Naive thymus-derived CD8-positive, alpha-beta T cell (primary cell): ENCODE measurements at places on chromosomes 1 and 21. TPM values are rescaled to one million over a fixed set of nuclear protein-coding genes. Genes with fewer than 3 reads are reported as not detected.

The BTBD8 gene
- 8.0 TPM for total RNA-seq

The C2CD4D gene
- 0.21 TPM for total RNA-seq

The AIDA gene
- 62.9 TPM for total RNA-seq

The PLXNA2 gene
- total RNA-seq, result 7.7 TPM

The CHI3L1 gene
- total RNA-seq, result not detected

GRCh38 chr1:235831148-235831547 lies 35.6 kb downstream of the LYST start:
- H3K36me3 ChIP-seq, result peaks cover 4% of the 10 kb centered on the region
- no peak for DNase-seq
- no peak overlapping the region for H3K27ac ChIP-seq
- no peak overlapping the region for H3K4me3 ChIP-seq
- H3K27me3 ChIP-seq, result no peaks in the 10 kb centered on the region

DNA sequence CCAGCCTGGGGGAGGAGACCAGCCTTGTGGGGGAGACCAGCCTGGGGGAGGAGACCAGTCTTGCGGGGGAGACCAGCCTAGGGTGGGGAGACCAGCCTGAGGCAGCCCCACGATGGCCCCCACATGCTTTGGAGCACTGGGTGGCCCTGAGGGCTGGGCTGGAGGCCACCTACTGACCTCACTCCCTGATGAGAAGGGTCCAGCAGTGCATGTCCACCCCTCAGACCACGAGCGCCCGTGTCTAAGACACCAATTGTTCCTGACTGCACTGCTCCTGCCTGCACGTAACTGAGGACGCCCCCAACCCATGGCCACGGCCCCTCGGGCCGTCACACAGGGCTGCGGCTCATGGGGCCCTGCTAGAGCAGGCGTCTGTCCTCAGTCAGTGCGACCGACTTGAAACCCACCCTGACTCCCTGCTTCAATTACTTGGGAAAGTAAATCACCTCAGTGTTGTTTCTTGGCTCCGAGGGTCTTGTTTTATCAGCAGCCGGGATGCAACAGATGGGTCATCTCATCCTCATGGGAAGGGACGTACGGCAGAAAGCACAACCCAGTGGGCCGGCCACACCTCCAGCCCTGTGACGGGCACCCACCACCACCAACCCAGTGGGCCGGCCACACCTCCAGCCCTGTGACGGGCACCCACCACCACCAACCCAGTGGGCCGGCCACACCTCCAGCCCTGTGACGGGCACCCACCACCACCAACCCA lies at the start of gene SPATC1L:
Gene SPATC1L, minus strand, starts transcription at position 550 of the 715 bp plus-strand sequence. CDS start 1,643 bp downstream, outside the sequence.
- peaks cover 2% of the 10 kb centered on the region for H3K4me1 ChIP-seq
- H3K27ac ChIP-seq, result peak within 1 kb of the TSS; percentile 90
- H3K36me3 ChIP-seq, result no peaks in the 10 kb centered on the region
- DNase-seq, result no peak

DNA sequence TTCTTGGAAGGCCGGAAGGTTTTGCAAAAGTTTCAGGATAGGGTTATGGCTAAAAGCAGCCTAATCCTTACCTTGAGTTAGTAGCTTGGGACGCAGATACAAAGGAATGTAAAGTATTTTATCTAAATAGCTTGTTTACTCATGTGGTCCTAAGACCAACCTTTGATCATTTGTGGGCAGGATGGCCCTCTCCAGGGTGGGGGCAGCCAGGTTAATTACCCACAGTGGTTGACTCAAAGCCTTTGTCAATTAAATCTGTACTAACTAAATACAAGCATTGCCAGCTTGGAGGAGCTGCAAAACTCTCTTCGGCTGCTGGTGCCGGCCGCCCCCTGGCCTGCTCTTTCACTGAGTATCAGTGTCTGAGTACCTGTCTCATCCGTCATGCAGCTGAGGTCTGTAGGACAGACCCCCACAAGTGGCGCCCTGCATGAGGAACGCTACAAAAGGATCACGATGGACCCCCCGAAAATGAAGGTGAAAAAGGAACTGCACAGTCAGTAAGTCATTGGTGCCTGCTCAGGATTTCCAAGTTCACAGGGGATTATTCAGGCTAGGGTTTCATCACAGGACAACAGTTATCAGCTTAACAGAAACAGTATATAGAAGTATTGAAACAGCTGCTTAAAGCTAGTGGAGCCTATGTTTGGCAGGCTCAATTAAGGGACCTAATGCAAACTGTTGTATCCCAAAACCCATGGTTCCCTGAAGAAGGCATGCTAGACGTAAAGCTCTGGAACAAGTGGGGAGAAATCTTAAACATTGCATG lies 212.5 kb upstream of the MAP1LC3C start:
- DNase-seq, result no peak
- H3K27ac ChIP-seq, result no peak overlapping the region
- H3K27me3 ChIP-seq, result peaks cover 3% of the 10 kb centered on the region
- H3K4me3 ChIP-seq, result no peak overlapping the region
- H3K4me1 ChIP-seq, result no peaks in the 10 kb centered on the region

GRCh38 chr1:165119086-165119485 lies 237.4 kb downstream of the LMX1A start:
- no peak overlapping the region for H3K4me3 ChIP-seq
- H3K36me3 ChIP-seq, result no peaks in the 10 kb centered on the region
- peaks cover 21% of the 10 kb centered on the region for H3K27me3 ChIP-seq
- no peaks in the 10 kb centered on the region for H3K4me1 ChIP-seq
- no peak overlapping the region for H3K27ac ChIP-seq

- peaks cover 26% of the 10 kb centered on the region for H3K4me1 ChIP-seq
- no peak overlapping the region for H3K27ac ChIP-seq
- no peak overlapping the region for H3K4me3 ChIP-seq
- peaks cover 32% of the 10 kb centered on the region for H3K36me3 ChIP-seq
- no peaks in the 10 kb centered on the region for H3K27me3 ChIP-seq
Measured at GRCh38 chr1:89929467-89930063, 65.3 kb upstream of the ZNF326 start.

DNA sequence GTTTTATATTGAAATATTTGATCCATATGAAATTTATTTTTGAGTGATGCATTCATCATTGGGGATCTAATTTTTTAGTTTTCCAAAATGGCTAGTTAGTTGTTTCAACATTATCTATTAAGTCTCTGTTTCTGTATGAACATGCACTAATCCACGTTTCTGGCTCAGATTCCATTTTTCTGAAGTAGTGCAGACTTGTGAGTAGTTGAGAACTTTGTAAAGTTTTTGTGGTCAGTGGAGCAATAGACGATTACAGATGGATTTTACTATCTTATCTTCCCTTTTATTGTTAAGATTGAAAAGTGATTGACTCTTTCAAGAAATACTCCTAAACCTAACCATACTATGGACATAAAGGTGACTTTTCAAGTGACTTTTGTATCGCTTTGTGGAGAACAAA lies 16.7 kb downstream of the SOAT1 start:
- no peak overlapping the region for H3K27ac ChIP-seq
- no peak overlapping the region for H3K4me3 ChIP-seq
- peaks cover 61% of the 10 kb centered on the region for H3K4me1 ChIP-seq
- peaks cover 29% of the 10 kb centered on the region for H3K36me3 ChIP-seq
- no peaks in the 10 kb centered on the region for H3K27me3 ChIP-seq

- no peak for DNase-seq
- no peak overlapping the region for H3K4me3 ChIP-seq
- no peaks in the 10 kb centered on the region for H3K27me3 ChIP-seq
- no peak overlapping the region for H3K27ac ChIP-seq
Measured at GRCh38 chr1:206678490-206678889, 6.2 kb upstream of the MAPKAPK2 start.

- no peak overlapping the region for H3K27ac ChIP-seq
- H3K27me3 ChIP-seq, result peaks cover 30% of the 10 kb centered on the region
- no peak overlapping the region for H3K4me3 ChIP-seq
Measured at GRCh38 chr1:5585256-5585655, 407.0 kb downstream of the NPHP4 start.

- no peaks in the 10 kb centered on the region for H3K27me3 ChIP-seq
- no peak overlapping the region for H3K4me3 ChIP-seq
- no peaks in the 10 kb centered on the region for H3K36me3 ChIP-seq
Measured at GRCh38 chr1:31959521-31960340, 21.6 kb upstream of the PTP4A2 start.

- H3K27me3 ChIP-seq, result peaks cover 63% of the 10 kb centered on the region
- peak within 1 kb of the TSS; percentile 86 for H3K4me3 ChIP-seq
- H3K27ac ChIP-seq, result peak within 1 kb of the TSS; percentile 51
- DNase-seq, result peak; percentile 76
Measured at GRCh38 chr1:162069334-162070093, at the start of gene NOS1AP. Gene NOS1AP (plus strand): TSS chr1:162069691. CDS start chr1:162070178, 487 bp downstream.

DNA sequence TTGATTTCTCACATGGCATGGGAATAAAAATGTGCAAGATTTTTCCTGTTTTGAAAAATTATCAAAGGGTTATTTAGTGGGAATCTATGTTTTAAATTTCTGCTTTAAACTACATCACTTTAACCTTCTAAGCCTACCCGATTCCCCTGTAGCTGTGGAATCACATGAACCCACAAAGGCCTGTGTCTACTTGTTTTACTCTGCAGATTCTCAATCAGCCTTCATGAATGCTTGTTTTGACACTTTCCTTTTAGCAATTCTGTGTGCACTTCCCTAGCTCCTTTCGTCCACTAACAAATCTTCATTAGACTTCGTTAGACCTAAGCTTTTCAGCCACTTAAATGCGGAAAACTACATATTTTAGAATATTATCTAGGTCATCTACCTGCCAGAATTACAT lies 56.0 kb upstream of the C1orf21 start:
- H3K4me1 ChIP-seq, result no peaks in the 10 kb centered on the region
- H3K4me3 ChIP-seq, result no peak overlapping the region
- H3K27me3 ChIP-seq, result peaks cover 7% of the 10 kb centered on the region

- no peaks in the 10 kb centered on the region for H3K27me3 ChIP-seq
- H3K36me3 ChIP-seq, result no peaks in the 10 kb centered on the region
- peaks cover 72% of the 10 kb centered on the region for H3K4me1 ChIP-seq
- H3K27ac ChIP-seq, result peak overlapping the region; percentile 86
Measured at GRCh38 chr1:203276916-203277545, 28.3 kb upstream of the BTG2 start.

DNA sequence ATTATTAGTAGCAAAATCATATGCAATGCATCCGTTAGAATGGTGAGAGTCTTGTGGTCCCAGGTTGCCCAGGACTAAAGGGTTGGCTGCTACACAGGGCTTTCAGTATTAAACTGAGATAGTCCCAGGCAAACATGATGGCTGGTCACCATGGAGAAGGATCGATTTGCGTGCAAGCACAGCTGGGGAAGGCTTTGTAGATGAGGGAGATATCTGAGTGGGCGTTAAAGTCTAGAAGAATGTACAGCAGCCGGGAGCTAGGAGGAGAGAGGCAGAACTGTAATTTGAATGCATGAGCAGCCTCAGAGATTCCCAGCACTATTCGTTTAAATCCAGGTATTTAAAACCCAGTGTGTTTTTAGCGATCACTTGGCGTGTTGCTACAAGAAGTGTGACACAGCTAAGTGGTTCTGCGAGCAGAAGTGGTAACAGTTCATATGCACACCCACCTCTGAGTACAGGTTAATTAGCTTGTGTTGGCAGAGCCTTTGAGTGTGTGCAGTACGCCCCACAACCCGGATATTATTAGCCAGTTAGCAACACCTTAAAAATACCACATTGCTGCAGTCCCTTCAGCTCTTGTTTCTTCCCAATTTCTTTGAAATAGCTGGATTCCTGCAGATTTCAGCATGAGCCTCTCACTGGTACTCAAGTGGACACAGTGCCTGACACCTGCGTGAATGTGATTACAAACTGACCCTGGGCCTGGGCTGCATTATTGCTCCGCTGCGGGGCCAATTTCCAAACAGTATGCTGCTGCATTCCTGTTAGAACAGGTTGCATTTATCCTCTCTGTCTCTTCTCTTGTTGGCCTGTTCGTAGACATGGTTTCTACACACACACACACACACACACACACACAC lies 67.2 kb upstream of the SCAF4 start:
- no peak overlapping the region for H3K27ac ChIP-seq
- peaks cover 36% of the 10 kb centered on the region for H3K27me3 ChIP-seq
- no peaks in the 10 kb centered on the region for H3K36me3 ChIP-seq
- peaks cover 3% of the 10 kb centered on the region for H3K4me1 ChIP-seq
- DNase-seq, result no peak

- H3K36me3 ChIP-seq, result no peaks in the 10 kb centered on the region
- H3K27me3 ChIP-seq, result peaks cover 9% of the 10 kb centered on the region
- no peaks in the 10 kb centered on the region for H3K4me1 ChIP-seq
- no peak for DNase-seq
Measured at GRCh38 chr21:38257667-38258066, 876 bp downstream of the KCNJ15 start.

DNA sequence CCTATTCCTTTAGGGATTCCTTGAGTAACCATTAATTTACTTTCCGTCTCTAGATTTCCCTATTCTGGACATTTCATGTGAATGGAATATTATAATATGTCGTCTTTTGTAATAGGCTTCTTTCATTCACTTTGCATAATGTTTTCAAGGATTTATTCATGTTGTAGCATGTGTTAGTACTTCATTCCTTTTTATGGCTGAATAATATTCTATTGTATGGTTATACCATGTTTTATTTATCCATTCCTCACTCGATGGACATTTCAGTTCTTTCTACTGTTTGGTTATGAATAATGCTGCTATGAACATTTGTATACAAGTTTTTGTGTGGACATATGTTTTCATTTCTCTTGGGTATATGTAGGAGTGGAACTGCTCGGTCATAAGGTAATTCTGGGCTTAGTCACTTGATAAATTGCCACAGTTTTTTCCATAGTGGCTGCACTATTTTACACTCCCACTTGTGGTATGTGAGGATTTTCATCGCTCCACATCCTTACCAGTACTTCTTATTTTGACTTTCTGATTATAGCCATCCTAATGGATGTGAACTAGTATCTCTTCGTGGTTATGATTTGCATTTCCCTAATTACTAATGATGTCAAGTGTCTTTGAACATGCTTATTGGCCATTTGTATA lies 17.7 kb downstream of the PPP2R5A start:
- H3K27ac ChIP-seq, result no peak overlapping the region
- H3K27me3 ChIP-seq, result no peaks in the 10 kb centered on the region
- peaks cover 16% of the 10 kb centered on the region for H3K36me3 ChIP-seq

DNA sequence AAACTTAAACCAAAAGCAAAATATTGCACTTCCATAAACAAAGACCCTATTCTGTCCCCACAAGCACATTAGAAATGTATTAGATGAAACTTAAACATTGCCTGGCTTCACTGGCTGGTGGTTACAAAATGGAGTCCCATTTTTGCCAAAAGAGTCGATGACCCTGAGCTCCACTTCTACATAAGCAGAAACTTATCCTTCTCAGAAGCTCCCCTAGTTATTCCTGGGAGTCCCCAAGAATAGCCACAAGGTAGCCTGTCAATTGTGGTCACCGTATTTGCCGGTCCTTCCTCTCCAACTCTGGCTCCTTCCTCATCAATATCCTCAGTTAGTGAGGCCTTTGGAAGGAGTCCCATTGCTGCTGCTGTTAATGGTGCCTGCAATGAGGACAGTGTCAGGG lies 37.3 kb downstream of the CDCP2 start:
- H3K36me3 ChIP-seq, result no peaks in the 10 kb centered on the region
- no peak overlapping the region for H3K27ac ChIP-seq
- H3K27me3 ChIP-seq, result no peaks in the 10 kb centered on the region
- no peak overlapping the region for H3K4me3 ChIP-seq
- H3K4me1 ChIP-seq, result no peaks in the 10 kb centered on the region
- DNase-seq, result no peak
